ENCODE measurements at places on chromosomes 2 and 18.

GRCh38 chr2:151520976-151521375 is 111.3 kb downstream of the RIF1 start:
- DNase-seq = no peak

GRCh38 chr18:65671621-65672415 is 79.0 kb upstream of the CDH7 start:
- no peak for DNase-seq

DNA sequence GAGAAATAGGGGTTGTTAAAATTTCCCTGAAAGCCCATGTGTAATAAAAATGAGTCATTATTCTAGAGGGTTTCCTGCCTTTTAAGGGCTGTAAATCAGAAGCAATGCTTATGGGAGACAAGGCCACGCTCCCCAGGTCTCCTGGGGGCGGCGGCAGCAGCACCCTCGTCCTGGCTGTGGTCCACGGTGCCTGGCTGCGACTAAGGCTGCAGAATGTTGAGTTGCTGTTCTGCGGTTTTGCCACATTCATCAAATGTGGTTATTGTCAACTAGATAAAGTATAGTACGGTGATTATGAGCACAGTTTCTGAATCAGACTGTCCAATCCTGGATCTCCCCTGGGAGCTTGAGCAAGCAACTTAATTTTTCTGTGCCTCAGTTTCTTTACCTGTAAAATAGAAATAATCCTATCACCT is 11.9 kb upstream of the AGFG1 start:
- DNase-seq = peak; percentile 58

DNA sequence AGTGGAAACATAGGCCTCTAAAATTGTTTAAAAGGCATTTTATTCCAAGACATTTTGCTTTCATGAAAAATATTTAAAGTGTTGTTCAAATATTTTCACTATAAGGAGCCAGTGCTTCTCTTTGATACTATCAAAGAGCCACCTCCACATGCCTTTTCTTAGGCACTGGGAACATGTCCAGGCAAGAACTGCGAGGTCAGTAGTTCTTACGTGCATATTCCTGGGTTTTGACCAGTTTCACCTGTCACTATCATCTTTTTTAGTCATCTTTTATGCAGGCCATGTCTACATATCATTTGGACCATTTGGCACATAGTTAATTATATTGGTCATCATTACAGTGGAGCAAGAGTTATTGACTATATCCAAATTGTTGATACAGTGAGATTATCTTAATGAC is 195.3 kb downstream of the CCDC85A start:
- no peak for DNase-seq

- no peak for DNase-seq
These were observed 563 bp upstream of the POLE4 start for GRCh38 chr2:74957886-74958273.

- no peak for DNase-seq
These were observed 38.1 kb downstream of the TMEM37 start for GRCh38 chr2:119469661-119470297.

DNA sequence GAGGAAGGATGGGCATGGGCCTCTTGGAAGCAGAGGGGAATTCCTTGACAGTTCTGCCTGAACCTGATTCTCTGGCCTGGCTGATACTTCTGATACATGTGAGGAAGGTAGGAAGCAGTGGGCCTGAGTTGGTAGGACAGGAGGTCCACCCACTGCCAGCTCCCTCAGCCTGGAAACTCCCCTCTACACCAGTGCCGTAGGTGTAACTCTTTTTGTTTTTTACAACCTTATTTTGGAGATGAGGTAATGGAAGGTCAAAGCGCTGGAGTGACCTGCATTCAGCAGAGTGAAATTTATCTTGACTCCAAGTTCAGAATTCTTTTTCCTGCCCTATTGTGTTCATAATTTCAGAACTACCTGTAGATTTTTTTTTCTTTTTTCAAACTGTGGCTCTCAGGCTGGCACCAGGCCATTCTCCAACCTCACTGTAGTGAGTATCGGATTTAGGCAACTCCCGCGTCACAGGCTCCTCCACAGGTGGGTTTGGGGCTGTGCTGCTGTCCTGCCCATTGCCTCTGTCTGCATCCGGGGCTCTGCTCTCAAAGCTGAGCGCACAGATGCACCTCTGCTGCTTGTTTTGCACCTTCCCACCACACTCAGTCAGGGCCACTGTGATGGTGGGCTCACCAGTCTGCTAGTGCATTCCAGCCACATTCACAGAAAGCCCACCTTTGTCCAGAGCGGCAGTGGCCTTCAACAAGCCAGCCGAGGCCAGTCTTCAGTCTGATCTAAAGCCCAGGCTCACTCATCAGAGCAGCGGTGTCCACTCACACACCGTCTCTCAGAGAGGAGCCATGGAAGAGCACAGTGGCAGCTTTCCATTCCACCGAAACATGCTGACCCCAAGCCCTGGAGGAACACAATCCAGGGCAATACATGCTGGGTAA is 87.2 kb downstream of the UXS1 start:
- DNase-seq = no peak

- no peak for DNase-seq
These were observed 54.1 kb downstream of the DSC3 start for GRCh38 chr18:30988440-30988839.

DNA sequence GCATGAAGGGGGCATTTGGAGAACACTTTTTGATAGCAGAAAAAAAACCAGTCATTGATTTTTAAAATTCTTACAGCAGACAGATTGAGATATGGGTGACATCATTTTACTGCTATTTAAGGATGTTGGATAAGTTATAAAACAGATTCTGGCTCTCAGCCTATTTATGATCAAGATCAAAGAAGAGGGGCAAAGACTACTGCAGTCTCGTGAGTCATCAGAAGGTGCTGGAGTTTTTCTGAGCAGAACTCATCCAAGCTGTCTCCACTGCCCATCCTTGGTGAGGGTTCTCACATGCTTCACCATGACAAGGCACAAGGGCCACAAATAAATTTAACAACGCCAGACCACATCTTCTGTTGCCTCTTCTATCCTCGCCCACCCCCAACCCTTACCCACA is 58.8 kb downstream of the ST6GAL2 start:
- DNase-seq = no peak

DNA sequence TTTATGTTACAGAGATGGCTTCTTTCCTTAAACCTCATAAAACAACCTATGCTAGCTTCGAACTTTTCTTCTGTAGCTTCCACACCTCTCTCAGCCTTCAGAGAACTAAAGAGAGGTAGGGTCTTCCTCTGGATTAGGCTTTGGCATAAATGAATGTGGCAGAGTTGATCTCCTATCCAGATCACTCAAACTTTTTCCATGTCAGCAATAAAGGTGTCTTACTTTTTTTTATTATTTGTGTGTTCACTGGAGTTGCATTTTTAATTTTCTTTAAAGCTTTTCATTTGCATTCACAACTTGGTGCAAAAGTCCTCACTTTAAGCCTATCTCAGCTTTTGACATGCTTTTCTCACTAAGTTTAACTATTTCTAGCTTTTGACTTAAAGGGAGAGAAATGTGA is 66.0 kb downstream of the LANCL1 start:
- no peak for DNase-seq

Data from GM23248 (cell line).